ENCODE measurements at places on chromosomes 4 and X.

GRCh38 chr4:138251938-138252337, 9.8 kb upstream of the SLC7A11 start:
- no peak for DNase-seq

GRCh38 chr4:170805352-170805751, 715.6 kb upstream of the AADAT start:
- DNase-seq, result no peak

GRCh38 chrX:69510914-69511513, 6.9 kb downstream of the NALF2 start:
- DNase-seq, result no peak

DNA sequence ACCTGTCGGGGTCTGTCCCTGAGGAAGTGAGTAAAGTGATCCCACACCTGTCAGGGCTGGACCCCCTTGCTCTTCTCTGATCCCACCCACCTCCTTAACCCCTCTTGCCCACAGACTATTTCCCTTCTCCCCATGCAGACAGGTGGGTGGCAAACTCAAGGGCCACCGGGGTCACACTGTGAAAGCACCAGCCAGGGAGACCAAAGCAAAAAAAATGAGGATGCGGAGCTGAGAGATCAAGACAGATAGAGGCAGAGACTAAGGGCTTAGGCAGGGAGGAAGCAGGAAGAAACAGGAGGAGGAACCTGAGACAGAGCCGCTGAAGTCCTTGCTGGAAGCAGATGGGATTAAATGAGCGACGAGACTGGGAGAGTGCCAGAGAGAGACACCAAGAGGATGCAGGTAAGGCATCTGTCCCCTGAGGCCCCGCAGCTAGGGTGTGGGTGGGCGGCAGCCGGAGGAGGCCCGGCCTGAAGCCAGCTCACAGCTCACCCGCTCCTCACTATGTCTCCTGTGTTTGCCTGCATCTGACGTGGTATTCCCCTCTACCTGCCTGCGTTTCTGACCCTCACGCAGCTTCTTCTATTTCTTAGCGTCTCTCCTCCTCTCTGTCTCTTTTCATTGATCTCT, 7.2 kb downstream of the TIMM17B start:
- no peak for DNase-seq

DNA sequence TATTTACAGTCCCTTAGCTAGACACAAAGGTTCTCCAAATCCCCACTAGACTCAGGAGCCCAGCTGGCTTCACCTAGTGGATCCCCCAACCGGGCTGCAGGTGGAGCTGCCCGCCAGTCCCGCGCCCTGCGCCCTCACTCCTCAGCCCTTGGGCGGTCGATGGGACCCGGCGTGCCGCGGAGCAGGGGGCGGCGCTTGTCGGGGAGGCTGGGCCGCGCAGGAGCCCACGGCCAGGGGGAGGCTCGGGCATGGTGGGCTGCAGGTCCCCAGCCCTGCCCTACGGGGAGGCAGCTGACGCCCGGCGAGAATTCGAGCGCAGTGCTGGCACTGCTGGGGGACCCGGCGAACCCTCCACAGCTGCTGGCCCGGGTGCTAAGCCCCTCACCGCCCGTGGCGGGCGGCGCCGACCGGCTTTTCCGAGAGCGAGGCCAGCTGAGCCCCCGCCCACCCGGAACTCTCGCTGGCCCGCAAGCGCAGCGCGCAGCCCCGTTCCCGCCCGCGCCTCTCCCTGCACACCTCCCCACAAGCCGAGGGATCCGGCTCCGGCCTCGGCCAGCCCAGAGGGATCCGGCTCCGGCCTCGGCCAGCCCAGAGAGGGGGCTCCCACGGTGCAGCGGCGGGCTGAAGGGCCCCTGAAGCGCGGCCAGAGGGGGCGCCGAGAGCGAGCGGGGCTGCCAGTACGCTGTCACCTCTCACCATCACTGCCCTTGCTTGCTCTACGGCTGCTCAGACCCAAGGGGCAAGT, 39.4 kb downstream of the WFS1 start:
- no peak for DNase-seq

- no peak for DNase-seq
Observed at GRCh38 chrX:132877954-132878536, 80.4 kb downstream of the HS6ST2 start.

DNA sequence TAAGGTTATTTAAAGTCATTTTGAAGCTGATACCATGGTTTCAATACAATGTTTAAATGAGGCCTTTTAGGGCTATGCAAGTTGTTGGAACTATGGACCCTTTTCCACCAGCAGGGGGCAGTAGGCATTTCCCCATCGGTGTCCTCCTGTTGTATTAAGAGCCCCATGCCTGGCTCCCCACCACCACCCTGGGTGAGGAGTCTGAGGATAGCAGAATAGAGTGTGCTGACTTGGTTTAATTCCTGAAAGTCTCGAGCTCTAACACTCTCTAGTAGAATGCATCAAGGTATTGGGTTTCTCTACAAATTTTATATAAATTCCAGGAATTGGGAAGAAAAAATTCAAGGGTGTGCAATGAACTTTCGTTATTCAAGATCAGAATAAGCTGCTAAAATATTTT, 234.8 kb upstream of the JADE1 start:
- peak; percentile 19 for DNase-seq

GRCh38 chrX:41314881-41315280, 19.1 kb upstream of the DDX3X start:
- no peak for DNase-seq

- no peak for DNase-seq
Observed at GRCh38 chr4:79915246-79915645, 157.8 kb downstream of the ANTXR2 start.

DNA sequence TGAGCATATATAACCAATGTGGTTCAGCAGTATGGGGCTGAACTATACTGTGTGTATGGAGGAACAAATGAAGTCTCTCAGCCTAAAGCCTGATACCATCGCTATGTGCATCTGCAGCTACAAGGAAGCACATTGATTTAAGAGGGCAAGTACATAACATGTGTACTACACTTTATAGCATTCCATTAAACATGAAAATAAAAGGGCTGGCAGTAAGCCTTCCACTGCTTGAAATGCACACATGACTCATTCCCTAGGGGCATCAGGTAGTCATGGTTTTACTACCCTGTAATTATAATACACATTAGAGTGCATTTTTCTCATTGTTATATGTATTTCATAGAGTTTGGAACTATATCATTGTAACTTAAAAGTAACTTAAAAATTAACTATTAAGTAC, 51.2 kb downstream of the SMARCA1 start:
- no peak for DNase-seq

- DNase-seq, result peak; percentile 30
Observed at GRCh38 chr4:128863312-128864075, 54.0 kb downstream of the JADE1 start.

DNA sequence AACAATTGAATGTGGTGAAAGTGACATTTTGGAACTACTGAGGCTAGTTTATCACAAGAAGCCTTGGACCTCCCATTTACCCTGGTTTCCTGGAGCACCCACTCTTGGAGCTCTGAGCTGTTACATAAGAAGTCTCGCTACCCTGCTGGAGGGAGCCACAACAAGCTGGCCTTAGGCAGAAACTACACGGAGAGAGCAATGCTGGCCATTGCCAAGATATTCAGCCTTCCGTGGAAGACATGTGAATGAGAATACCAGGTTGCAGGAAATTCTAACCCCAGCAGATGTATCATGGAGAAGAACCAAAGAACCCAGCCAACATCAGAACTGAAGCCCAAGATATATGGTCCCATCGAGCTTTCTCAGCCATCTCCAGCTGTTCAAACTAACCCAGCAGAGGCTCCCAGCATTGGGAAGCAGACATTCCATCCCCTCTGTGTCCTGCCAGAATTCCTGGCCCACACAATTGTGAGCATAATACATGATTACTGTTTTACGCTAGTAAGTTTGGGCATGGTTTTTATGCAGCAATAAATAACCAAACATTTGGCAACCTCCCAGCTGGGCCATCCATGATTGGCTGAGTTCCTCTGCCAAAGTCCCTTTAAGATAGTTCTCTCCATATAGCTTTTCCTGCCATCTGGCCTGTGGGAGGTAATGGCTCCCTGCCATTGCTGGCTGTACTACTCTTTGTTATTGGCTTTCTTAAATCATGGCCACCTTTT, 17.9 kb upstream of the PDE5A start:
- DNase-seq, result no peak

DNA sequence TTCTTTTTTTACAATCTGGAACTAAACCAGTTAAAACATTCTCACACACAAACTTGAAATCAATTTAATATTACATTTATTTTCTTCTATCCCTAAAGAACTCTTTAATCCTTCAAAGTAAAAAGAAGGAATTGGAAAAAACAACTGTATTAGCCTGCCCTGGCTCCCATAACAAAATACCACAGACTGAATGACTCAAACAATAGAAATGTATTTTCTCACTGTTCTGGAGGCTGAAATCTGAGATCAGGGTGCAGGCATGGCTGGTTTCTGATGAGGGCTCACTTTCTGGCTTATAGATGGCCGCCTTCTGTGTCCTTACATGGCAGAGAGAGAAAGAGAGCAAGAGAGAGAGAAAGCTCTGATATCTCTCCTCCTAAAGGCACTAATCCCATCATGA, 149.4 kb downstream of the PDGFRA start:
- no peak for DNase-seq

DNA sequence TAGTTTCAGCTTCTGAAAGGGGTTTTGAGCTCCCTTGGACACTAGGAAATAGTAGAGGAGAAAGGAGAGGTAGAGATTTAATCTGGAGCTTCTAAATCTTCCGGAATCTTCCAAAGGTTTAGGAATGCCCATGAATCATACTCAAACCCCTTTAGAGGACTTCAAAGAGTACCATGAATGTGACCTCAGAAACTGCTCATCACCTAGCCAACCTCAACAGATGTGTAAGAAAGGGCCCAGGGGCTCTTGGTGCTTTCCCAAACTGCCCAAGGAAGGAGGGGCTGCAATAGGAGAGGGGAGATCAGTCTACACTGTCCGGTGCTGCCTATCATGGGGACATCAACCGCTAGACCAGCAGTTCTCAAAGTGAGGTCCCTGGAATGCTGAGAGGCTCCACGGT, 109.1 kb downstream of the RBM47 start:
- DNase-seq, result no peak

- DNase-seq, result no peak
Observed at GRCh38 chr4:83113429-83113786, 1.1 kb downstream of the PLAC8 start.

DNA sequence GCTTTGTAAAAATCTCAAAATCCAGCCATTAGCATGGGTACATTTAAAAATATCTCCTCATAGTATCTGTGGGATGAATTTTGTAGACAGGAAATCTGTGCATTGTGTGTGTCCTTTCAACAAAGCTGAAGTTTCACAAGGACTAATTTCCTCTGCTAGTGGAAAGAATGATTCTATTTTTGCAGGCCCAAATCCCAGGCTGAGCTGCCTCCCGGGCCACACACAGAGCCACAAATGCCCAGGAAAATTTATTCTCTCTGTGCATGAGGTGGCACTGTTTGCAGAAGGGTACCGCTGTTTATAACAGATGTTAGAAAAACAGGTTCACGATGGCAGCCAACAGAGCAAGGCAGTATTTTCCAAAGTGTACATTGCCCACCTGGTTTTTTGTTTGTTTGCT, 11.0 kb upstream of the VCX3B start:
- DNase-seq, result no peak

GRCh38 chr4:163663454-163664225, 169.2 kb downstream of the TMA16 start:
- DNase-seq, result no peak

- no peak for DNase-seq
Observed at GRCh38 chrX:96907516-96908272, 24.0 kb downstream of the RPA4 start.

GRCh38 chrX:77009691-77010090, 437.5 kb upstream of the FGF16 start:
- no peak for DNase-seq

DNA sequence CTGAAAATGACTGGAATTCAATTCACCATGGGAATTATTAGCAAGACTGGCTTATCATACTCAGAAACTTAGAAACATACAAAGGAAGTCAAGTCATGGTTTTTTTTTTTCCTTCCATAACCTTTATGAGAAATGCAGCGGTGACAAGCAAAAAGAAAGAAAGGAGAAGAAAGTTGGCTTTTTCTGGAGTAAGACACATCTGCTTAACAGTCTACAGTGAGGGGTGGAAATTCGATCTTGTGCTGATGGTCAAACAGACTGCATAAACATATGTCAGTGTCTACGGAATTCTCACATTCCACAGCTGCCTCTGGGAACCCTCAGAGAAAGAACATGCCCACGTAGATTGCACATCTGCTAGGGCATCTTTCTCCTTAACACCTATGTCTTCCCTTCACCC, 54.6 kb downstream of the PROM1 start:
- DNase-seq, result no peak

DNA sequence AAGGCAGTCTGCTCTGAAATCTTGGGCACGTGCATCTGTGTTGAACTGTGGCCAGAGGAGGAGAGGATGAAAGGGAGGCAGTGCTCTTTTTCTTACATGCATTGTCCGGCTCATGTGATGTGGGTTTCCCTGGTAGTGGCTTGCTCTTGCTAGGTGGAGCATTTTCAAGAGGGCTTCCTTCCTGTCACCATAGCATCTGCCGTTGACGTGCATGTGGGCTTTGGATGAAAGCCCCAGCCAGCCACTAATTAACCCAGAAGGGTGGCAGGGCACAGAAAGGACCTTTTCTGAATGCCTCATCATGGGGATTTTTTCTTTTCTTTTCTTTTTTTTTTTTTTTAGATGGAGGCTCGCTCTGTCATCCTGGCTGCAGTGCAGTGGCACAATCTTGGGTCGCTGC, 121.3 kb downstream of the GPR143 start:
- no peak for DNase-seq

DNA sequence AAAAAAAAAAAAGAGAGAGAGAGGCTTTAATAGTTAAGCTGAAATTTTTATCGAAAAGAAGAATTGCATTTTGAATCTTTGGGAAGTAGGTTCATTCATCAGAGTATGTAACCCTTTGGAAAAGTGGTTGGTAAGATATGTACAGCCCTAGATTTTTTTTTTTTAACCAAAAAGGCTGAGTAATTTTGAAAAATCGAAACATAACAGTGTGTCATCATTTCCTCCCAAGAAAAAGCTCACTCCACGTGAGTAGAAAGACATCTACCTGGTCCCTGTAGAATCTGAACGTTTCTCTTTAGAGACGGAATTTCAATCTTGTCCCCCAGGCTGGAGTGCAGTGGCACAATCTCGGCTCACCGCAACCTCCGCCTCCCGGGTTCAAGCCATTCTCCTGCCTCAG, 16.2 kb downstream of the SHOX start:
- DNase-seq, result no peak

- DNase-seq, result no peak
Observed at GRCh38 chrX:7163146-7163677, 15.3 kb upstream of the PUDP start.

Data from stimulated activated CD4-positive, alpha-beta T cell treated with anti-CD3 and anti-CD28 coated beads, Interleukin-2, amount 100 ng/mL, for 4 hours (primary cell).